ENCODE measurements at places on chromosomes 16 and 17. TPM values are rescaled to one million over a fixed set of nuclear protein-coding genes. Genes with fewer than 3 reads are reported as not detected.

GRCh38 chr16:85650844-85651628, 37.7 kb downstream of the GINS2 start:
- DNase-seq, result no peak

GRCh38 chr16:79169239-79169638, 431.3 kb downstream of the MAF start:
- no peak for DNase-seq

GRCh38 chr17:81242421-81243332, 3.6 kb downstream of the NDUFAF8 start:
- no peak for DNase-seq

GRCh38 chr17:71667661-71668060, 453.2 kb upstream of the SOX9 start:
- no peak for DNase-seq

DNA sequence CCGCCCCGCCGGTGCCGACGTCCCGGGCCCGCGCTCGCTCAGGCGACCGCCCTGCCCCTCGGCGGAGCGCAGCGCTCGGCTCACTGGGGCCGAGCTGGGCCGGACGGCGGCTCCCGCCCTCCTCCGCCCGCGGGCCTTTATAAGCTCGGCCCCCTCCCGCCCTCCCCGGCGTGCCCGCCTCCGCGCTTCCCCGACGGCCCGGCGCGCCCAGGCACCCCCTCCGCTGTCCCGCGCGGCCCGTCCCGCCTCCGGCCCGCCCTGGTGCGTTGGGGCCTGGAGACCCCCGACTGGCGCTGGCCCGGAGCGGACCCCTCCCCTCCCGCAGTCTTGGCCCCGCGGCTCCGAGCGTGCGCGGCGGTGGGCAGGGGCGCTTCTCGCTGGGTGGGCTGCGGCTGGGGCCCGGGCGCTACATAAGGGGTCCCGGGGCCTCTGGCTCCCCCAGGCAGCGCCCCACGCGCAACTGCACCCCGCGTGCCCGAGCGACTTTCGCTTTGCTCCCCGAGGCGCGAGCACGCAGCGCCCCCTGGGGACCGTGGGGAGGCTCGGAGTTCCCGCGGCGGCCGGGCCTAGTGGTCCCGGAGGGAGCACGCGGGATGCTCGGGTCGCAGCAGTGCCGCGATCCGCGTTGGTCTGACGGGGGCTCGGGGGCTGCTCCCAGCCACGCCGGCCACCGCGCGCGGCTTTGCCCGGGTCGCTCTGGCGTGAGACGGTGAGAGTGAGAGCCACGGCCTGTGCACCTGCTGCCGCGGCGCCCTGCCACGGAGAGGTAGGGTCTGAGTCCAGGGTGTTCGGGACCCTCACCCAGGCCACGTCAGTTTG, at the start of gene PIEZO1:
PIEZO1 (minus strand) TSS at position 115 of the 819 bp plus-strand sequence. CDS start 256 bp downstream, outside the sequence.
- DNase-seq, result no peak

GRCh38 chr16:87487361-87487924, 5.4 kb downstream of the ZCCHC14 start:
- no peak for DNase-seq

DNA sequence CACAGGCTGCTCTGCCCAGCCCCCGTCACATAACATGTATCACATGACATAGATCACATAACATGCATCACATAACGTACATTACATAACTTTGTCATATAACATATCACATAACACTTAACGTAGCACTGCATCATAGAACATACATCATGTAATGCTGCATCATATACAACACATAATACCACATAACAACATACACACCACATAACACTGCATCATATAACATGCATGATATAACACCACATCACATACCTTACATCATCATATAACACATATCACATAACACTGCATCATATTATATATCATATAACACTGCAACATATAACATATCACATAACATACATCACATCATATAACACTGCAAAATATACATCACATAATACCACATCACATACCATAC, 83.8 kb downstream of the AXIN2 start:
- DNase-seq, result no peak

CMTR2 gene
- polyA plus RNA-seq, result 45.9 TPM

CD79B gene
- polyA plus RNA-seq, result 2.8 TPM

HAGHL gene
- 3.8 TPM for polyA plus RNA-seq

KRTAP2-3 gene
- not detected for polyA plus RNA-seq

PRSS36 gene
- 1.4 TPM for polyA plus RNA-seq
